ENCODE measurements at places on chromosomes 4 and X.

DNA sequence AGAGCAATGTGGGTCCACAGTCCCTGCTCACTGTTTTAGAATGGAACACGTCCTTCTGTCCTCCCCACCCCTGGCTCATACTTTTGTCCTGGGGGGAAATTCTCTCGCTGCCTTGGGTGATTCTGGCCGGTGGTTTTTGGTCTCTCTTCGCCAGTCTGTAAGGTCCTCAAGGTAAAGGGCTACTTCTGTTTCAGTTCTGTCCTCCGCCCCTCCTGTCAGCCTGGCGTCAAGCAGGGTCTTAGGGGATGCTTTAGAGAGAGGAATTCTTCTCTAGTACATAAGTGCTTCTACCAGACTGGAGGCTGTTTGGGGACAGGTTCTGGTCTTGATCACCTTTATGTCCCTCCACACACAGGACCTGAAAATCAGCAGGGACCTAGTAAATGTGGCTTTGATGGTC lies 617 bp upstream of the MRFAP1L1 start:
- no peak for DNase-seq

GRCh38 chr4:165201806-165202205 lies 5.6 kb upstream of the KLHL2 start:
- DNase-seq = no peak

- no peak for DNase-seq
Observed at GRCh38 chrX:35166023-35166422, 223.4 kb downstream of the FAM47B start.

GRCh38 chr4:74671080-74671698 lies 123.1 kb downstream of the BTC start:
- DNase-seq = peak; percentile 27

DNA sequence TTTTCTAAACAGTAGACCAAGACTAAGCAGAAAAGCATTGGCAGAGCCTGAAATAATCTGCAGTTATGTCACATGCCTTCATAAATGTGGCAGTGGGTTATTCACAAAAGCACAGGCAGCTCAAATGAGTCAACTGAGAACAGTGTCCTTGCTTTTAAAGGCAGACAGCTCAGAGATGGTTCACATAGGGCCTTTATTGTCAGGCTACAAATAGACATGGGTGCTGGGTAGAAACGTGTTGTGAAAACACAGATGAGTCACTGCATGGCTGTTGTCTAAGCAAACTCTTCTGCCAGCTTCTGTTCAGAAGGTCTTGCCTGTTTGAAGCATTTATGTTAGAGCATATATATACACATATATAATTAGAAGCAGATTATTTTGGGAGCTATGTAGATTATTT lies 118.0 kb downstream of the SLC4A4 start:
- no peak for DNase-seq

DNA sequence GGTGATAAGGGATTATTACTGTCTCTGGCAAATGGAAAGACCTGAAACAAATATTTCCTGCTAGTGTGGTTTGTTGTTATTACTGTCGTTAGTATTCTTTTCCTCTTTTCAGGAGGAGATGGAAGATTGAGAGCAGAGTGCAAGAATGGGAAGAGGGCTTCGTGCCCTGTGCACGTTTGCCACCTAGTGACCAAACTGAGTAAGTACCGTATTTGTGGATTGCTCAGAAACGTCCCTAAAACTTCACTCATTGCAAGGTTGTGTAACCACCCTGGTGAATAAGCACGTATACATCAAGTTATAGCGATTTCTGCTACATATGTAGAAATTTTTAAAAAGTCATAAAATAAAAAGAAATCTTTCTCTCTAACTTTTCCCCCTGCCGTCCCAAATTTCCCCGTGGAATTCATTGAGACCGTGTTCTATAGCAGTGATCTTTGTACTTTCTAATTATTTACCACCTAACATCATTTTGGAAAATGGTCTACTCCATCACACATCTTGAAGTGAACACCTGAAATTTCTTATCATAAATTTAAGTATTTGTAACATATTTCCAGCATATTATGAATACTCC lies 24.3 kb downstream of the LINC00632 start:
- DNase-seq = no peak

DNA sequence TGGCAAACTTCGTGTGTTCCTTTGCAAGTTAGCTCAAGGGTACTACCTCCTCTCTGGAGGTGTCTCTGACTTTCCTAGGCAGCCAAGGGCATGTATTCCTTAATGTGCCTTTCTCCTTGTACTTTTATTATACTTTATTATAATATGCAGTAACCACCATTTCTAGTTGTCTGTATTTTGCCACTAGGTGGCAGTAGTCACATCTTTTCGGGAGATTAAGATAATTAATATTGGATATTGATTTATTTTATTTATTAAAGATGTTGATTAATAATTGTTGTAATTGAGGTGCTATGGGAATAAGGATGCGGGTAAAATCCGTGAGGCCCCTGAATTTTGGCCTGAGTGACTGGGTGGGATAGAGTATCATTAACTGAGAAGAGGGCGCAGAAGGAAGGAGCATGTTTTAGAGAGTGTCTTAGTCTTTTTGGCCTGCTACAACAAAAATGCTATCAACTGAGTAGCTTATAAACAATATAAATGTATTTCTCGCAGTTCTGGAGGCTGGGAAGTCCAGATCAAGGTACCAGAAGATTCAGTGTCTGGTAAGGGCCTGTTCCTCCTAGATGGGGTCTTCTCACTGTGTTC lies 153.3 kb downstream of the TMEM164 start:
- no peak for DNase-seq

- no peak for DNase-seq
Observed at GRCh38 chr4:95627709-95628108, 78.9 kb upstream of the UNC5C start.

- DNase-seq = peak; percentile 30
Observed at GRCh38 chrX:107628662-107629539, 591 bp downstream of the PRPS1 start.
